ENCODE measurements at places on chromosomes 1 and 21. TPM values are rescaled to one million over a fixed set of nuclear protein-coding genes. Genes with fewer than 3 reads are reported as not detected.

STUM gene
- not detected for total RNA-seq

OR6K3 gene
- not detected for total RNA-seq

FAM72C gene
- total RNA-seq = 2.5 TPM

CBR3 gene
- 15.9 TPM for total RNA-seq

REG4 gene
- not detected for total RNA-seq

NCAM2 gene
- 11.6 TPM for total RNA-seq

UBE4B gene
- total RNA-seq = 19.4 TPM

SPRR2F gene
- not detected for total RNA-seq

ADAM30 gene
- not detected for total RNA-seq

CHIT1 gene
- not detected for total RNA-seq
